T-helper 22 cell (primary cell): ENCODE measurements at places on chromosomes 12 and 14.

- no peak for DNase-seq
These were observed 215.4 kb upstream of the DIO2 start for GRCh38 chr14:80426683-80427082.

DNA sequence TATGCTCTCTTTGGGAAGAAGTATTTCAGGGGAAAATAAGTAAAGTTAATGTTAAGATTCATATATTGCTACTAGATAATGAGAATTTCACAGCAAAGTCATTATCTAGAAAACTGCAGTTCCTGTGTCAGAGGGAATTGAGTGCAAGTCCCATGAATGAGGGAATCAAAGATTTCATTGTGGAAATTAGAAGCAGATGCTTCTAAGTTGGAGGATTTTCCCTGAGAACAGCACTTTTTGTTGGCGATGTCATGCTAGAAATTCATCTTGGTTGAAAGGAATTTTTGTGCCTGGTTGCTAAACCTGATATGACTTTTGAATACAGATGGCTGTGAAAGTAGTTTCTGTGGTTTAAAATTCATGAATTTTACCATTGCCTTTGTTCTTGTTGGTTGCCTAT, 25.6 kb downstream of the FRMD6 start:
- no peak for DNase-seq

- no peak for DNase-seq
These were observed 480.4 kb upstream of the NOVA1 start for GRCh38 chr14:27078191-27078590.

- DNase-seq, result no peak
These were observed 222.1 kb downstream of the RPS29 start for GRCh38 chr14:49363821-49364751.

DNA sequence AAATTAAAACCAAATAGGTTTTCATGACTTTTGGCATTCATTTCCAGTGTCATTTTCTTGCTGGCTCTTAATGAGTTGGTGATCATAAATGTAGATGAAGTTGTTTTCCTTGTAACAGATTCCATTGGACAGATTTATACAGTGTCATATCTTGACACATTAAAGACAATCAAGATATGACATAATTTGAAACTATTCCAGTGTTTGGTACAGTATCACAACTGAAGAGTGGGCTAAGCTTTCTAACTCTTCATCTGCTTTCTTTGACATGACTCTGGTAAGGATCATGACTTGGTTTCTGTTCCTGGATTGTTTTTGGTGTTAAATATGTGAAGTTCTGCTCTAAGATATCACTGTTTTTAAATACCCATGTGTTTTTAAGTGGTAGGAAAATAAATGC, 289.6 kb downstream of the NAV3 start:
- no peak for DNase-seq

DNA sequence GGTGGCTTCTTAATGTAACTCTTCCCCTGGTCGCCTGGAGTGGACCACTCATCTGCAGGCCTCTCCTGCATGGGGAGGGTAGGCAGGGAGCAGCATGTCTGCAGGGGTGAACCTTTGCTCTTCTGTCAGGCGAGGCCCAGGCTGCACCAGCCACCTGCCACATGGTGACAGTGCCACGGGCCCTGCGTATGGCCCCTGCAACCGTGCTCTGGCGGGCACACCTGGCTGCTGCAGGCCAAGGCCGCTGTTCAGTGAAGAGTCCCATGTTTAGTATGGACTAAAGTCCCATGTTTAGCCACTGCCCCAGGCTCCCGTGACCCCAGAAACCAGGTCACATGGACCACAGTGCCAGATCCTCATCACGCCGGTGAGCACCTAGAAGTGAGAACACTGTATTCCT, 187.0 kb downstream of the ADGRD1 start:
- DNase-seq, result no peak

DNA sequence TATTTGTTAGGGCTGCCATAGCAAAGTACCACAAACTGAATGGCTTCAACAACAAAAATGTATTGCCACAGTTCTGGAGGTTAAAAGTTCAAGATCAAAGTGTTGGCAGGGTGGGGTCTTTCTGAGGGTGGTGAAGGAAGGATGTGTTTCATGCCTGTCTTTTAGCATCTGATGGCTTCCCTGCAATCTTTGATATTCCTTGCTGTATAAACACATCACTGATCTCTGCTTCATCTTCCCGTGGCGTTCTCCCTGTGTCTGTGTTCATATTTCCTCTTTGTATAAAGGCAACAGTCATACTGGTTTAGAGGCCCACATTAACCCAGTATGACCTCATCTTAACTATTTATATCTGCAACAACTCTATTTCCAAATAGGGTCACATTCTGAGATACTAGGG, 167.5 kb downstream of the BTG1 start:
- peak; percentile 45 for DNase-seq

DNA sequence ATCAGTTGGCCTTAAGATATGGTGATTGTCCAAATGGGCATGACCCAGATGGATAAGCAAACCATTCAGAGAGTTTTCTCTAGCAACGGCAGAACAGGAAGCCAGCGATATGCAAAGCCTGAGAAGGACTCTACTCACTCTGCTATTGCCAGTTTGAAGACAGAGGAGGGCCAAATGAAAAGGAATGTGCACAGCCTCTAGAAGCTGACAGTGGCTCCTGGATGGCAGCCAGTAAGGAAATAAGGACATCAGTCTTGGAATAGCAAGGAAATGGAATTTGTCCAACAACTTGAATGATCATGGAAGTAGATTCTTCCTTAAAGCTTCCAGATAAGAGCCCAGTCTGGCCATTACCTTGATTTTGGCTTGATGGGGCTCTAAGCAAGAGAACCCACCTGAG, 60.0 kb downstream of the TMTC2 start:
- no peak for DNase-seq

GRCh38 chr14:57060276-57060955, 208.3 kb downstream of the EXOC5 start:
- DNase-seq, result no peak

- DNase-seq, result no peak
These were observed 21.8 kb downstream of the VPS37B start for GRCh38 chr12:122874081-122874480.

- DNase-seq, result no peak
These were observed 14.1 kb downstream of the ATP6V0A2 start for GRCh38 chr12:123726244-123726643.

- no peak for DNase-seq
These were observed 27.7 kb downstream of the ARID2 start for GRCh38 chr12:45757172-45757571.

GRCh38 chr14:104352493-104353220, 214.3 kb downstream of the KIF26A start:
- DNase-seq, result no peak

DNA sequence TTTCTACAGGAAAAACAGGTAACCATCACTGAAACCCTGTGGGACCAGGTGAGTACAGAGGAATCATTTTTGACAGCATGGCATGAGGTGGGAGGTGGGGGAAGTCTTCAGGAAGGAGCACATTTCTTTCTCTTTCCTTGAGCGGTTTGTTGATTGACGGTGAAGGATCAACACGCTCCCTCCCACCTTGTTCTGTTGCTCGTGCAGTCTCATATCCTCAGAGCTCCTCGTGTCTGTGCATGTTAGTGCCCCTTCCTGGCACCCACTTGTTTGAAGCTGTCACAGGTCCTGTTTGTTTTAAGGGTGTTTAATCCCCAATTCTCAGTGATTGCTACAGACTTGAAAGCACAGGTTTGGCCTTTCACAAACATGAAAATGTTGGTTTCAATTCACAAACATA, 4.4 kb downstream of the C12orf54 start:
- no peak for DNase-seq

GRCh38 chr12:107568718-107569117, 116.9 kb upstream of the PWP1 start:
- no peak for DNase-seq

GRCh38 chr14:35296545-35296944, 4.4 kb downstream of the PSMA6 start:
- DNase-seq, result no peak

DNA sequence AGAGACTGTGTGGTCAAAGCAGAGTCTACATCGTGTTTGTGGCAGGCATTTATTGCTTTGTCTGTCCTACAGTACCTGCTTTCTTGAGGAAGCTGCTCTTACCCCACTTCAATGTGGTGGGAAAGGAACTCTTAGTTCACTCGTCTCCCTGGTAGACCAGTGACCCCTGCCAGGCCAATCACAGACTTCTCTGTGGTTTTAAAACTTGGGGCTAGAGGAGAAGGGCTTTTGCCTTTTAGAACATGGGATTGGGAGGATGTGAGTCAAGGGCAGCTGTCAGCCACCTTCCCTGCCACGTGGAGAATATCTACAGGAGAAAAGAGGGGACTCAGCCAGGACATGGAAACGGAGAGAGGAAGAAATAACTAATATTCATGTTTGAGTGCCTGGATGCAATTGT, 36.8 kb upstream of the TMED10 start:
- no peak for DNase-seq

GRCh38 chr12:12392413-12392812, 35.5 kb downstream of the BORCS5 start:
- no peak for DNase-seq

GRCh38 chr12:71107936-71108335, 49.9 kb downstream of the TSPAN8 start:
- no peak for DNase-seq

DNA sequence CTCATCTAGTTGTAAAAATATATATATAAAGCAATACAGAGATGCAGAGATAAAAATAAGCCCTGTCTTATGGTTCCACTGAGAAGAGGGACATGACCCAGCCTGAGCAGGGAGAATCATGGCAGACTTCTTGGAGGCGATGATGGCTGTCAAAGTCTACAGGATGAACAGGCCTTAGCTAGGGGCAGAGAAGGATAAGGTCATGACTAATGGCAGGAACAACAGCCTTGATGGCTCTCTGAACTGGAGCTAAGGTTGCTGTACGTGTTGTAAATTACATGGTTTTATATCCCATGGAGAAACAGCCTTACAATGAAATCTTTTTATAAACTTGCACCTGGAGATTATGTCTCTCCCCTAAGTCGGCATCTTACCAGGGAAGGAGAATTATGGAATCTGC, 32.4 kb downstream of the FOXN3 start:
- no peak for DNase-seq

GRCh38 chr12:88166179-88166578, 24.1 kb downstream of the TMTC3 start:
- DNase-seq, result no peak

- DNase-seq, result no peak
These were observed 338.9 kb downstream of the C12orf50 start for GRCh38 chr12:87690236-87690810.

DNA sequence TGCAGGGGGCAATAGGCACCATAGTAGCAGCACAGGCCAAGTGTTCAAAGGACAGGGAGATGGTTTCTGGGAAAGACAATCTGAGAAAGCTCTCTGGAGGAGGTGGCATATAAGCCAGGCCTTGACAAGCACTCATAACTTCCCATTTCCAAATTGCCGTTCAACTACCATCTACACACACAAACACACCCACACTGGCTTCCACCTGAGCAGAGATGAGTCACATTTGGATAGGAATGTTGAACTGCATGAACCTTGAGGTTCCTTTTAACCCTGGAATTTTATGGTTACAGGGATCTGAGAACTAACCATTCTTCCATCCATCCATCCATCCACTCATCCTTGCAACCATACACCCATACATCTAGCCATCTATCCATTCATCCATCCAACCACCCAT, 86.6 kb downstream of the KSR2 start:
- DNase-seq, result no peak

GRCh38 chr14:76516884-76517283, 140.9 kb downstream of the ESRRB start:
- DNase-seq, result no peak

DNA sequence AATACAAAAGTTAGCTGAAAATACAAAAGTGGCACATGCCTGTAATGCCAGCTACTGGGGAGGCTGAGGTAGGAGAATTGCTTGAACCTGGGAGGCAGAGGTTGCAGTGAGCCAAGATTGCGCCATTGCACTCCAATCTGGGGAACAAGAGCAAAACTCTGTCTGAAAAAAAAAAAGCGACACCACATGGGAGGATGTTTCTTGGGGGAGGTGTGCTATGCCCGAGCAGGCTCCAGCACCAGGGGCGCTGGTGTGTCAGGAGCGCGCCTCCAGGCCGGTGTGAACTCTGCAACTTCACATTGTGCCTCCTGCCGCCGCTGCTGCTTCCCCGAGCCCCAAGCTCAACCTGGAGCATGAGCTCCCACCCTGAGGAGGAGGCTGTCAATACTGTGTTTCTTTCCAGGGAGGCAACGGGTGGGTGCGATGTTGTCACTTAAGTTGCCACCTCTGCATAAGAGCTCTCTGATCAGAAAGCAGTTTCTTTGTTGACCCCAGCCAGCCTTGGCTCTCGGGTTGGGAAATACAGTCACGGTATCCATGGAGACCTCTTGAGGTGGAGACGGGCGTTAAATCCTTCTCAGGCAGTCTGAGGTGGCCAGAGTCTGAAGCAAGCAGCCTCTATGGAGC, 18.9 kb downstream of the DEGS2 start:
- no peak for DNase-seq

DNA sequence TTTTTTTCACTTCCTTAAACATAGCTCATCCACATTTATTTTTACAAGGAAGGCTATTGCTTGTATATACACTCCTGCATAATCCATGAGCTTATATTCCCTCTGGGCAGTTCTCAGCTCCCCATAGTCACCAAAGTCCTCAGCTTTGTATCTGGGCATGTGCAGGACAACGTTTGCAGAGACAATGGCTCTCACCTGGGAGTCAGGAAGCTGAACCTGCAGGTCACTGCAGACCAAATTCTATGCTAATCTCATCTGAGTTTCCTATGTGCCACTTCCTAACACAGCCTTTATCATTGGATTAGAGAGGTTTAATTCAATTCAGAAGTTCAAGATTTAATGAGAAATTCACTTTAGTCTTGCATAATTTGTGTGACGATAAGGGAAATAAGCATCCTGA, 131.5 kb downstream of the KCNK10 start:
- no peak for DNase-seq

GRCh38 chr12:57852620-57853500, 6.3 kb upstream of the CTDSP2 start:
- no peak for DNase-seq

DNA sequence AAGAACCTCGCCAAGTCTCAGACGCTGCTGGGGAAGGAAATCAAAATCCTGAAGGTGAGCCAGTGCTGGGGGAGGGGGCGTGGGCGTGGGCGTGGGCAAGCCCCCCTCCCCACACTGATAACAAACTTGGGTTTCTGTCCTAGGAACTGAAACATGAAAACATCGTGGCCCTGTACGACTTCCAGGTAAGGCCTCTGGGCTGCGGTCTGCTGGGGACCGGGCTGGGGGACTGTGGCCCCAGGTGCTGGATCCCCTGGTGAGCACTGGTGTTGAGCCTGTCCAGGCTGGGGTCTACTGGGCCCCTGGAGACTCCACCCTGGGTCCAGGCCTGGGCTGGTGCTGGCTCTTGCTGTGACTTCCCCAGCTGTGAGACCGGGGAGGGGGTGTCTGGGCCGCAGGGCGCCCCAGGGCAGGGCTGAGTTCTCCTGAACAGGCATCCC, 1.2 kb downstream of the ULK1 start:
- no peak for DNase-seq
